Mesendoderm (in vitro differentiated cells): ENCODE measurements at places on chromosomes 7 and 10.
A peak's percentile ranks its signal among the peaks of the same experiment; 100 is the strongest.

DNA sequence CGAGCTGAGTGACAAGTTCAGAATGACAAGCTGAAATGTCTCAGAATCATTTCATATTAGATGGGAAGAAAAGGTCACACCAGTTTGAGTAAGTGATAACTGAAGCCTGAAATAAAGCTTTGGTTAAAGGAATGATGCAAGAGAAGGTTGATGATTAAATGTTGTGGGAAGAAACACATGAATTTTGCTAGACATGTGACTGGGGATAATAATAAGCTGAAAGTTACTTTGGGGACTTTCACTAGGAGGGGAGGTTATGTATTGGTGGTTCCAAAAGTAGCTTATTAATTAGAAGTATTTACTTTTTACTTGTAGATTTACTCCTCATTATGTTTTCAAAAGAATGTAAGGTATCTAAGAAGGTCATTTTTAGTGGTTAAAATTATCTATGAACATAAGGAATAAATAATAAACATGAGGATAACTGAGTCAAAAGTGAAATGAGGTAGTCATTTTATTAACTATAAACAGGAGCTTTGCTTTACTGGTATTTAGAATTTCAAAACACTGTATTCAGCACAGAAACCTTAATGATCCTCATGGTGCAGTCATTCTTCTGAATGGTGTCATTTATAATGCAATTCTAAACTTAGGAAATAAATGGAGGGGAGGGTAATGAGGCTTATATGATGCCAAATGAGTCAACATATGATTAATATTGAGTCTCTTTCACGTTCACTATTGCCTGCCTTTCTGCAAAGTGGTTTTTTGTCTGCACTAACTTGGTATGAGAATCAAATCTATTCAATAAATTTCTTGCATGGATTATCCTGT lies 63.7 kb downstream of the PRKG1 start:
- DNase-seq = no peak

DNA sequence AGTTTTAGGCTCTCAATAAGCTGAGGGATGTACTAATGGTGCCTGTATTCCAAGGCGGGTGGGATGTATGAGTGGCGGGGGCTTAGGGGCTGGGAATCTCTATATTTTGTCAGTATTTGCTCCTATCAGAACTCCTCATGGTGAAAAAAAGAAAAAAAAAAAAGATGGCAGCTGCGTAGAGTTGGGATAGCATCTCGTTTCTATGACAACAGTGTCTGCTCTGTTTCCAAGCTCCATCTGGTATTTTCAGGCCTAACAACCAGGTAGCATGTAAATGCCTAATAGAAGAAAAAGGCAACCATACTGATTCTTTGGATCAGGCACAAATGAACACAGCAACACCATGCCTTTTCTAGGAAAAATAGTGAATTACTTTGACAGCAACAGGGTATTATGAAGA lies 11.7 kb upstream of the CCDC172 start:
- DNase-seq = no peak

- no peak for DNase-seq
Measured at GRCh38 chr7:85177316-85177715, 9.5 kb downstream of the SEMA3D start.

DNA sequence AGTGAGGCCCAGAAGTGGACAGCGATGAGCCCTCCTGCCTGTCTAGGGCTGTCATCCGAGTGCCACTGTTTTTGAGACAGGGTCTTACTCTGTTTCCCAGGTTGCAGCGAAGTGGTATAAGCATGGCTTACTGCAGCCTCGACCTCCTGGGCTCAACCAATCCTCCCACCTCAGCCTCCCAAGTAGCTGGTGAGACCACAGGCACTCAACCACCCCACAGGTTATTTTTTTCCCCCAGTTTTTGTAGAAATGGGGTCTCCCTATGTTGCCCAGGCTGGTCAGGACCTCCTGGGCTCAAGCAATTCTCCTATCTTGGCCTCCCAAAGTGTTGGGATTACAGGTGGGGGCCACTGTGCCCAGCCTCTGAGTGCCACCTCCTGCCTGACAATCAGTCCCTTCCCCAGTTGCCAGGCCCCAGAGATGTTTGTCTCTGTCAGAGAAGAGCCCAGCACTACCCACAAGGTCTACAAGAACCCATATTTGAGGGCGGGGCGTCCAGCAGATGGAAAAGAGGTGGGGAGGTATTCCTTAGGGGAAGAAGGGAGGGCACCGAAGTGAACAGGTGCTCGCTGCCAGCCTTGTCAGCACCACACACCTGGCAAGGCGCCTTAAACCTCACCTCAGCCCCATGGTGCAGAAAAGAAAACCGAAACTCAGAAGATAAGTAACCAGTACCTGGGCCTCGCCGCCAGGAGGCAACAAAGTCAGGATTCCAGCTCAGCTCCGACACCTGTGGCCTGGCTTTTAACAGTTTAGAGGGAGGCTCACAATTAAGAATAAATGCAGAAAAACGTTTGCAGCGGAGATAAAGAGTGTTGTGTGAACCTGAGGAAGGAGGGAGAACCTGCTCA lies 77.4 kb upstream of the ANLN start:
- DNase-seq = peak; percentile 68

DNA sequence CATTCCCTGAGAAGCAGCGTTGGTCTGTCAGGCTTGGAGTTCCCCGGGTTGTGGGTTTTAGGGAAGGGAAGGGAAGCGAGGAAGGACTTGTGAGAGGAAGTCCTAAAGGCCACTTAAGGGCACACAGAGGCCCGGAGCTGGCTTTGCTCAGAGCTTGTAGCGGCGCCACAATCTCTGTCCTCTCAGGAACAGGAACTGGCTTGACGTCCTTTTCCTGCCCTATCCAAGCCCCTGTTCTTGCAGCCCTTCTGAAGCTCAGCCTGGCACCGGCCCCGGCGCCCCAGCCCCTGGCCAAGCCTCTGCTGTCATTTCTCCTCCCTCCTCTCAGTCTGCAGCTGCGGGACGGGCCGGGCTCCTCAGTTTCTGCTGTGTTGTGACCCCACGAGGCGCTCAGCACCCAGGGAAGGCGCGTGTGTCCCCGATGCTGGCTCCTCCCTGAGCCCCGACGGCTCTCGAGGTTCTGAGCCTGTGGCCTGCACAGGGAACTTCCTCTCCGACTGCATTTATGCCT lies at the start of gene GIMAP8:
Gene GIMAP8, plus strand, starts transcription at position 140 of the 511 bp plus-strand sequence. CDS start 16,069 bp downstream, outside the sequence.
- no peak for DNase-seq

GRCh38 chr10:51198170-51198569 lies 123.9 kb downstream of the PRKG1 start:
- DNase-seq = no peak

DNA sequence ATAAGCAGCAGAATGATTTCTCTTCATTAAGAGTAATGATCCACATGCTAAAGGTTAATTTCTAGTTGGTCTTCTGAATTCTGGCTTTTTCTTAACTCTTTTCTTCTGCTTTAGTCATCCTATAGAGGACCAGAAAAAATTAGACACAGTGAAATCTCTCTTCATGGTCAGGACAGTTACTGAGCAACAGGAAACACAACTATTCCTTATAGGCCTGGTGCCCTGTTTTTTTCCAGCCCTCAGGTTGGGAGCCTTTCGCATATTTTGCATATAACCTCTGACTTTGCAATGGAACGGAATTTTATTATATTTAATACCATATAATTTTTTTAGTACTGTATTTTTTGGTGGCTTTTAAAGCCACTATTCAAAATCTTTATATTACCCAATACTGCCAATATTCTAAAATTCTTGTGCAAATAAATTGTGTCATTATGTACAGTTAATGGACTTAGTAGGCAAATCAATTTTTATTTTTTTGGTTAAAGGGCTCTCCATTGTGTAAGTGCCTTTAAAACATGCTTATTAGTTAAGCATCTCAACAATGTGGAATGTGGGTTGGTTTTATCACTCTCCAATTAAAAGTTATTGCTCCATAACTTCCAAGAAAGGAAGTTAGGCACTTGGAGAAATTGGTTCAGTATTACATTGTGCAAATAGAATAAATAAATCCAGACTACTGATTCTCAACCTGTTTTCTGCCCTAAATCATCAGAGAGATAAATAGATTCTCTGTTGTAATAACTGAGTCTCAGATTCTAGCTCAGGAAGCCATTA lies 22.5 kb downstream of the ARL4A start:
- no peak for DNase-seq

- no peak for DNase-seq
Measured at GRCh38 chr7:45573661-45574415, at the start of gene ADCY1. Gene ADCY1, plus strand, starts transcription at chr7:45574368. Its CDS starts 176 bp downstream, at chr7:45574544.

DNA sequence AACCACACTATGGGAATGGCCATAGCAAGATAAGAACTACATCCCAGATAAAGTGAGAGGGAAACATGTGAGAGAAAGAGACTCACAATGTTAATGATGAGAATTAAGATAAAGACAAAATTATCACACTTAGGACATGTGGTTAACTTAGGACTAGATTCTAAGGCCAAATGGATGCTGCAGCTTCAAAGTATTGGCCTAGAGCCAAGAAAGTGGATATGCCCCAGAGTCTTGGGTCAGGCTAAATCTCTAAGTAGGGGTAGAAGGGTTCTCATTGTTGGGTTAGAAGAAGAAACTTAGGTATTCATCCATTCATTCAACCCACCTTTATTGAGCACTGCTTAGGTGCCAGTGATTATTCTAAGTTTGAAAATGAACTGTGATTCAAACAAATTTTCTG lies 818.0 kb downstream of the PHTF2 start:
- DNase-seq = peak; percentile 9

GRCh38 chr10:11685787-11686218 lies 56.4 kb upstream of the ECHDC3 start:
- no peak for DNase-seq
